EH (cell line): ENCODE measurements at places on chromosomes 6 and 20.

DNA sequence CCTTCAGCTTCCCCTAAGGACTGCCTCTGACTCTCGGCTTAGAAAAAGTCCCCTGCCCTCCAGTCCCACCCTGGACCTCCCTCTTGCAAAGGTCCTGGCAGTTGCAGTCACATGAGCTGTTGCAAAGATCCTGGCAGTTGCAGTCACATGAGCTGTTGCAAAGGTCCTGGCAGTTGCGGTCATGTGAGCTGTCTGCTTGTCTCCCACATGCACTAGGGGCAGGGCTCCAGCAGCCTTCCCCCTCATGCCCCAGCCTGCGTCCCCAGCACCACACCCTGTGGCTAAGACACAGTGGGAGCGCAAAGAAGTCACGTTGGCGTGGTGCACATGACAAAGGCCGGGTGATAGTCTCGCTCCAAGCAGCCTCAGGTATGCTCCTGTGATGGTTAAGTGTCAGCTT lies 82.9 kb downstream of the ZNF217 start:
- DNase-seq = no peak

DNA sequence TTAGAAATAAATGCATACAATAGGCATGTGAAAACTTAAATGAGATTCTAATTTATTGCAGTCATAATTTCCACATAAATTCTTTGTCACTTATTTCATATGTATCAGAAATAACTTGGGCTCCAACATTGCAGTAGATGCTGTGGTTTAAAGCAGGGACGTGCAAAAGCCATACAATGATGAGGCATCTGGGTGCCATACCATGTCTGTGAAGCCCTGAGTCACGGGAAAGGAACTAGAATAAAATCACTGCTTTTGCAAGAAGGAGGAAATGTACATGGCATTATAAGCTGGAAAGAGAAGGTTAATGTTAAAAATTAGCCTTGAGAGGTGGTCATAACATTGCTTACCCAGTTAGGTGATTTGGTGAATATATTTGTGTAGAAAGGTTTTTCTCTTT lies 180.4 kb downstream of the SASH1 start:
- peak; percentile 98 for DNase-seq

- peak; percentile 72 for DNase-seq
These were observed 164.6 kb downstream of the MTFR2 start for GRCh38 chr6:136085370-136086115.

DNA sequence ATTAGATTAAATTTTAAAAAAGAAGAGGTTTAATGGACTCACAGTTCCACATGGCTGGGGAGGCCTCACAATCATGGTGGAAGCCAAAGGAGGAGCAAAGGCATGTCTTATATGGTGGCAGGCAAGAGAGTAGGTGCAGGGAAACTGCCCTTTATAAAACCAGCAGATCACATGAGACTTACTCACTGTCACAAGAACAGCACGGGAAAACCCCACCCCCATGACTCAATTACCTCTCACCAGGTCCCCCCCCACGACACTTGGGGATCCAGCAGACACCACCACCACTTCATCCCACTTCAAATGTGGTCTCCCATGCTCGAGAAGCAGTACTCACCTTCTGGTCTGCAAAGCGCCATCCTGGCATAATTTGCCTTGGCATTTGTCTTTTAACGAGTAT lies 24.6 kb downstream of the MTFR2 start:
- peak; percentile 12 for DNase-seq

DNA sequence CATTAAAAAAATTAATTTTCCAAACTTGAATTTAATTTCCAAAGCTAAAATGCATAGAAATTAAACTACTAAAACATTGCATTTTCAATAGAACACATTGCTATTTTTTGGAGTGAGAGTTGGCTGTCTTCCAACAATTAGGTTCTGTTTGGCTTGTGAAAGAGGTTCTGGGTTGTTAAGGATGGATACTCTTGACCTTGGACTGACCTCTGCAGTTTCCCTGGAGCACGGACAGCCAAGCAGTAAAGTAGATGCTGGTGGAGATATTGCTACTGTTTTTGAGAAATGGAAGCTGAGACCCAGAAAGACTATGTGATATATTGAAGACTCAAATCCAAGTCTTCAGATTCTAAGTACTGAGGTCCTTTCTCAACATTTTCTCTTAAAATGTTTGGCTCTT lies 95.9 kb upstream of the CHD6 start:
- DNase-seq = no peak

DNA sequence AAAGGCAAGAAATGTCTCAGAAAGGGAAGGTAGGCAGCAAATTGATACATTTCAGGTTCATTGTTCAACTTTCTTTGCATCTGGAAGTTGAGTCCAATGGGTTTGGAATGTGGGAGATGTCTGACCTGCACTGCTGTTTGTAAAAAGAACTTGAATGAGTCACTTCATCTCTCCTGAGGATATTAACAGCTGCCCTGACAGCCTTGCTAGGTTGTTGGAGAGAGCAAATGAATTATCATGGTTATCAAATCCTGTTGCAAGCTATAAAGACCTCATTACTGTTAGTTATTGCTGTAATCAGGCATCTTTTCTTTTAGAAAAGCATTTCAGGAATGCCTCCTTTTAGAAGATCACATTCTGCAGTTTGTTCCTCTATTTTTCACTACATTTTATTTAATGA lies 23.0 kb upstream of the FLRT3 start:
- no peak for DNase-seq

- DNase-seq = peak; percentile 35
These were observed 34.0 kb upstream of the PI16 start for GRCh38 chr6:36920546-36920945.

DNA sequence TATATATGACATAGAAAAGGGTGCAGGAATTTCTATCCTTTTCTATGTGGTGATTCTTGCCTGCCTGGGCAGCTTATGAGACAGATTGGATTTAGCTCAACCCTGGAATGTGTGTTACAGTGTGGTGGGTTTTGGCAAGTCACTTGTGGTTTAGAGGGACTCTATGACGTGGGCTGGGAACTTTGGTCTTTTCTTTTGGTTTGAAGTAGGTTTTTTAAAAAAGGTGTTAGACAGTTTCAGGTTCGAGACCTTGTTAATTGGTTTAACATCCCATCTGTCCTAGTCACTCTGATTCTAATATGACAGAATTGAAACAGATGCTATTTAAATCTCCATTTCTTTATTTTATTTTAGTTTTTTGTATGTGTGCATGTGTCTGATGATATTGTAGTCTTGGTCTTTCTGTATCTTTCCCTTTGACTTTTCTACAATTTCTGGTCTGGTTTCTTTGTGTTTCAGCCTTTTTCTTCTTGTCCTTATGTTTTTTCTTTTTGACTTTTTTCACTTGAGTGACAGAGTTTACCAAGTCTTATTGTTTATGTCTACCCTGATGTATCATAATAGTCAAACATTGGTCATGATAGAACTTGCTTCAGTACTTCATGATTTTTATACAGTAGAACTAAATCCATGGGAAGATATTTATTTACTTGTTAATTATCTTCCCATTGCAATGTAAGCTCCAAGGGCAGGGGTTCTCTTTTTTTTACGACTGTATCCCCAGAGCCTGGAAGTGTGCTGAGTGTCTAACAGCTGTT lies 174.3 kb downstream of the CDKAL1 start:
- no peak for DNase-seq

- peak; percentile 50 for DNase-seq
These were observed 10.7 kb upstream of the LAMP5 start for GRCh38 chr20:9503526-9504245.

DNA sequence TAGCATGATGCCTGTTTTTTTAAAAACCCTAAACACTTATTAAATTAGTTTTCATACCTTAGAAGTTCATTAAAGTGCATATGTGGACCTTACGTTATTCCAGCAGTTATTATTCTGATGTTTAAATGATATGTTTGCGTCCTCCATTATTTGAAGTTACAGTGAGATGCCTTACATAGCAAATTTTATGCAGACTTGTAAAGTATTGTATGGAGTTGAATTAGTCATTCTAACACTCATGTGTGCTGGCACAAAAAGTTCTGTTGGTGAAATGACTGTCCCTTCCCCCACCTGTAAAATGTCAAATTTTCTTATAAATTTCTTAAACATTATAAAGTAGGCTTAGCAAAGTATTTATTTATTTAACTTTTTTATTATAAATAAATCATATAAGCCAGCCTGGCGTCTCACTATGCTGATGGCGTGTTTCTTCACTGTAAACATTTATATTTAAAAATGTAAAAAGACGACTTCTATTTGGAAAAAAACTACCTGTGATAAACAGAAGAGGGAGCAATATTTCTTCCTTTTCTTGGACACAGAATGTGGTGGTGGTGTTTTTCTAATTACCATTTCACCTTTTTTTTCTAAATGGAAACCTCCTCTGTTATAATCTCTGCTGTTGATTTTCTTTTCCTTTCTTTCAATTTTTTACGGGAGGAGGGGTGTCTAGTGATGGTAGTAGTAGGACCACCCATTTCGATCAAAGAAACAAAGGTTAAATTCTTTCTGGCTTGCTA lies 155.4 kb downstream of the RFPL4B start:
- DNase-seq = peak; percentile 39

- no peak for DNase-seq
These were observed 12.8 kb downstream of the KCTD20 start for GRCh38 chr6:36455486-36456027.

GRCh38 chr6:156816505-156816904 lies 39.3 kb downstream of the ARID1B start:
- DNase-seq = no peak

- no peak for DNase-seq
These were observed 86.2 kb upstream of the ARID1B start for GRCh38 chr6:156691018-156691417.

DNA sequence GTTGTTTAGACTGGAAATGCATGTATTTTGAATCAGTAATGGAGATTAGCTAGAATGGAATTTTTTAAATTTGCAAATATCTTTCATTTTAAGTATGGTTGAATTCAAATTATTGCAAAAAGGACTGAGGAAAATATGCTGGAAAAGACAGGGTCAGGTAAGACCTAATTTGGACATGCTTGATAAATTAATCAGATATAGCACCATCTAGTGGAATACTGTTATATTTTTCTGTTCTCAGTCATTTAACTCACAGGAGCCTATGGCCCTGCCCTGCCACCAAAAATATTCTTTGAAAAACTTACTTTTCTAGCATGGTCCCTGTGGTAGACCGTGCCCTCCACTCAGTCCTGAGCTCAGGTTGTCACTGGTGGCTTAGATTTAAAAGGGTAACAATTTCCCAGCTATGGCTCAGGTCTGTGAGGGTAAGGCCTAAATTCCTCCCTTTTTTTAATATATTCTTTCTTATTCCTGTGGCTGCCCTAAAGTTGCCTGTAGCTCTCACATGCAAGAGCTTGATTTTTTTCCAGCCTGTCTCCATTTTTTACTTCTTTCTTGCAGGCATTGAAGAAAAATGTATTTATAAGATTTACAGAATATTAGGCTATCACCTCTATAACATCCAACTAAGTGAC lies 25.3 kb upstream of the KIAA1586 start:
- peak; percentile 57 for DNase-seq

- DNase-seq = peak; percentile 4
These were observed 56.0 kb downstream of the MDN1 start for GRCh38 chr6:89763550-89763949.

DNA sequence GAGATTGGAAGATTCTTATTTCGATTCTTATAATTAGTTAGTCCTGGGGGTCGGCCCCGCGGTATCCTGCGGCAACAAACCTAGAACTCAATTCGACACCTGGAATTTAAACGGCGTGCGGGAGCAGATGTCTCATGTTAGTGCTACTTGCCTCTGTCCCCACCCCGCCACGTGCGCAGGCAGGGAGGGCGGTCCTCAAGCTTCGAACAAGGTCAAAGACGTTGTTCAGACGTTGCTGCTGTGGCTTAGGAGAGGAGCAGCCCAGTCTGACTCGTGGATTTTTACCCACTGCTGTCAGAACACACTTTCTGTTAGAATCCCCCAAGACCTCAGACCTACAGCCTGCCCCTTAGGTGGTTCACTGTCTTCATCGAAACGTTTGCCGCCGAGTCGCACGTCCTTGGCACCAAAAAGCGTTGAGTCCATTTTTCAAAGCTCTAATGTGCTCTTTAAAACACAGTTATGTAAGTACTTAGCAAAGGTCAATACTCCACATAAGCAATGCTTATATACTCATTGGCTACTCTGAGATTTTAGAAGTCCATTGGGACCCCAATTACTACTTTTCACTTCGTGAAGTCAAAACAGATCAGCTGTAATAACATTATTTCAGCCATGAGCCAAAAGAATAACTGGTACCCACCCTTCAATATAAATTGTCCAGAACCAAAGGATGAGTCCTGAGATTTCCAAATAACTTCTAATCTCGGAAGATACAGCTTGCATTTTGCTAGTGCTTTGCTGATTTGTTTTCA lies 2.7 kb upstream of the C6orf62 start:
- DNase-seq = no peak

DNA sequence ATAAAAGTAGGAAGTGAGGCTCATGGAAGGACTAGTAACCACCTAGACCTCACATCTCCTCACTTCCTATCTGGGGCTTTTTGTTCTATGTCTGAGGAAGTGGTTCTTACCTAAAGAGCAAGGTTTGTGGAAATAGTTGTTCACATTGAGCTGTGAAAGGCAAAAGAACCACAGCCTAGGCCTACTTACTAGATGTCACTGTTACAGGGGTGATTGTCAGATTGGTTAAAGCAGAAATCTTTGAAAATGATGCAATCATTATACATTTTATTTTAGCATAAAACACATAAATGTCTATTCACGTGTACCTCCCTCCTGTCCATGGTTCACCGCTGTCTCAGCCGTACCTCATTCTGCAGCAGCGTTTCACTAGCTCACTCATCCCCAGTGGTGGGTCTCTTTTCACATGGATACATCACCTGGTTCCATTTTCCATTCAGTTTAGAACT lies 268.8 kb downstream of the TMEM242 start:
- no peak for DNase-seq

GRCh38 chr6:46555129-46555528 lies 63.9 kb upstream of the RCAN2 start:
- DNase-seq = no peak

DNA sequence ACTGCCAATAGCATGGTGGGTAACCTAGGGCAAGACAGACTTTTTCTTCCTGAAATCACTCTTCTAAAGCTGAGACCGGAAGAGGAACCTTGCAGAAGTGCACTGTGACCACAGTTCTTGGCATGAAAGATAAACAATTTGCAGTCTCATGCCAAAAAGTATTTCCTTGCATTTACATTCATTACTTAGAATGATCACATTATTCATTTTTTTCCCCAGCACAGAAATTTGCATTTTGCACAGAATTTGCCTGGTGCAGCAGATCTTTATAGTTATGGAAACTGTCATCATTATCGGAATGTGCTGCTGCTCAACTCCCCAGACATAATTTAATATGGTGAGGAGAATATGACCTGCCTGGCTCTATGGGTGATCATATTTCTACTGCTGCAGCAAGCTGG lies 42.2 kb upstream of the EDN3 start:
- no peak for DNase-seq

GRCh38 chr6:18820725-18821124 lies 433.6 kb downstream of the RNF144B start:
- DNase-seq = no peak

GRCh38 chr6:11618533-11618932 lies 81.0 kb downstream of the TMEM170B start:
- DNase-seq = peak; percentile 28

DNA sequence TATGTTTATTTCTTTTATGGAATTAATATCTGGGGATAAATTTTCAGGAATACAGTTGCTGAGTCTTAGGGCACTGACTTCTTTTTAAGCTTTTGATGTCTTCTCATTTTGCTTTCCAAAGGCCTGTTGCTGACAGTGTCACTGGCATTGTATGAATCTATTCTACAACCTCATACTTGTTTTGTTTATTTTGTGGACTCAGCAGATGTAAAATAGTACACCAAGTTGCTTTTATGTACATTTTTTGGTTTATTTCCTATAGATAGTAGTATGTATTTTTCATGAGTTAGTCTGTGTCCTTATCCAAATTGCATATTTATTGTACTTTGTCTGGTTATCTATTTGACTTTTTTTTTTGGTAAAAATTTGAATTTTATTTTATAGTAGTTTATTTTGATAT lies 35.0 kb downstream of the FAM162B start:
- no peak for DNase-seq
